MCF 10A (cell line): ENCODE measurements at places on chromosomes 1 and 21. TPM values are rescaled to one million over a fixed set of nuclear protein-coding genes. Genes with fewer than 3 reads are reported as not detected.

DNA sequence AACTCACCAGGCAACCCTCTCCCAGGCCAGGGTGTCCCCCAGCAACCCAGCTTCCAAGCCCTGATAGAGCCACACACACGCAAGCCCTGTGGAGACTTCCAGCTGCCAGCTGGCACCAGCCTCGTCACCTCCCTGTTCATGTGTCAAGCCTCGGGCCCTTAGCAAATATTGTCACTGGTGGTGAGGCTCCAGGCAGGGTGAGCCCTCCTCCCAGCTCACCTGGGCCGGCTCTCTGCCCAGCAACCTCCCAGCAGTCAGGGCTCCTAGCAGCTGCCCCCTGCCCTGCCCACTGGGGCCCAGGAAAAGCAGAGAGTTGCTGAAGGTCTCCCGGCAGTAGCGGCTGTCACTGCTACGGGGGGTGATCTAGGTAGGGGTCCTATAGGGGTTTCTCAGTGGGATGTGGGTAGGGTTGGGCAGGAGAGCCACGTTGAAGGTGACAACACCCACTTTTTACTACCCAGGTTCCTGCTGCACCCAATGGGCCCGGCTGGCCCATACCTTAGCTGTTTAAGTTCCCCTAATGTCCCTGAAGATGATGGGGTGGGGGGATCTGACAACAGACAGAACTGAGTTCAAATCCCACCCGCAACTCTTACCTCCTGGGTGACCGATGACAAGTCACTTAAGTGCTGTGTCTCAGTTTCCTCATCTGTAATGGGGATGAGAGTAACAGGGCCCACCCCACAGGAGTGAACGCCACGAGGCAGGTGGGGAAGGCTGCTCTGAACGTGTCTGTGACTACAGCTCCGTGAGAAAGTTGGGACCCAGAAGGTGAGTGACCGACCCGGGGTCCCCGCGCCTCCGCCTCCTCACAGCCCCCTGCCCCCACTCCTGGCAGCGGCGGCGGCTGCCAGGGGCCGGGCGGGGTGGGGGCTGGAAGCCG is 678 bp downstream of the TTC39A start:
- DNase-seq, result no peak

- peak; percentile 44 for DNase-seq
Observed at GRCh38 chr1:43058545-43059360, 100.1 kb upstream of the SLC2A1 start.

GRCh38 chr1:118013336-118013735 is 83.8 kb downstream of the WDR3 start:
- no peak for DNase-seq

GRCh38 chr1:228884196-228884595 is 148.9 kb downstream of the RHOU start:
- DNase-seq, result no peak

OTUD7B gene
- 44.3 and 47.4 TPM in 2 replicates for total RNA-seq

LRRC53 gene
- not detected in 2 replicates for total RNA-seq
